Stimulated activated naive CD8-positive, alpha-beta T cell treated with anti-CD3 and anti-CD28 coated beads, Interleukin-15, Interleukin-2, amounts not matched to agents 100 U/mL and 50 U/mL, for 24 hours (primary cell): ENCODE measurements at places on chromosomes 11 and 22.

DNA sequence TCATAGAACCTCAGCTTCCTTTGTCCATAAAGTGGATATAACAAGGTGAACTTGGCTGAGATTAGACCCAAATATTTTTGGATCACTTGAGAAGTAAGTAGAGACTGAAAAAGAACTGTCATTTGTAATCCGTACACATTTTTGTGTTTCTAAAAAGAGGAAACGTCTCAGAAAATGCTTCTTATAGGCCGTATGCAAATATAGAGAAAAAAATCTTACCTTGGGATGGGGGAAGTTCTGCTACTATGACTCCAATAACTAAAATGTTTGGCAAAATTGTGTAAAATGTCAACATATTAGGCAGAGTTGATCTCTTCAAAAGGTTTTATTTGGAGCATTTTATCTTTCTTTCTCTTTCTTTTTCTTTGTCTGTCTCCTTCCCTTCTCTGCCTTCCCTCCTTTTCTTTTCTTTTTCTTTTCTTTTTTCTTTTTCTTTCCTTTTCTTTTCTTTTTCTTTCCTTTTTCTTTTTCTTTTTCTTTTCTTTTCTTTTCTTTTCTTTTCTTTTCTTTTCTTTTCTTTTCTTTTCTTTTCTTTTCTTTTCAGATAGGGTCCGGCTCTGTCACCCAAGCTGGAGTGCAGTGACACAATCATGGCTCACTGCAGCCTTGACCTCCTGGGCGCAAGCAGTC is 48.2 kb downstream of the ADM start:
- DNase-seq: no peak

DNA sequence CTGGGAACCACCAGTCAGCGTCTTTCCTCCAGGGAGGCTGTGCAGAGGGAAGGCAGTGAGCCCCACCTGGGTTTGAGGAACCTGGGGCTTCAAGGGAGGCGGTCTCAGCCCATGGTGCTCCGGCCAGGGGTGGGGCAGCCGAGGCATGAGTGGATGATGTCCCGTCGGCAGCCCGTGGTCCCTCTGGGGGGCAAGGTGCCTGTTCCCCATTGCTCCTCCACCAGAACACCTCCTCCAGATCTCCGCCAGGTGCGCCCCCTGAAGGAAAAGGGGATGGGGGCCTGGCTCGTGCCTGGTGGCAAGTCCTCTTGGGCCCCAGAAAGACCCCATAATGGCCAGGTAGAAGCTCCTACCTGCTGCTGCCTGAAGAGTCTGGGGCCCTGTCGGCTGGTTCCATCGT is 94.1 kb downstream of the KCNQ1 start:
- no peak for DNase-seq

DNA sequence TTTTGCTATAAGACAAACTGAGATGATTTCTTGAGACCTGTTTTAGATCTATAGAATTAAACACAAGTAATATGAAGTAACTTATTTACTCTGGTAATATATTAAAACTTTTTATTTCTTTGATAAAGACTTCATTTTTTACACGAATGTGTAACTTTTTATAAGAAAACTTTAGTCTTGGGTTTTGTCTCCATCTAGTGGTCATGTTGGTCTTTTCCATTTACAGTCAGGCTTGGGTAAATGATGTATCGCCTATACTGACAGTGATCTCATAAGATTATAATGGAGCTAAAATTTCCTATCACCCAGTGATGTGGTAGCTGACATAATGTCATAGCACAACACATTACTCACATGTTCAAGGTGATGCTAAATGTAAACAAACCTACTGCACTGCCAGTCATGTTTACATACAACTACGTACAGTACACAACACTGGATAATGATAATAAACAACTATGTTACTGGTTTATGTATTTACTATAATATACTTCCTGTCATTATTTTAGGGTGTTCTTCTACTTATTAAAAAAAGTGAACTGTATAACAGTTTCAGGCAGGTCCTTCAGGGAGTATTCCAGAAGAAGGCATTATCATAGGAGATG is 7.5 kb upstream of the C11orf97 start:
- no peak for DNase-seq

- DNase-seq: no peak
Measured at GRCh38 chr11:126104420-126104819, 41.8 kb upstream of the CDON start.

- DNase-seq: no peak
Measured at GRCh38 chr22:37639771-37640590, 512 bp downstream of the SH3BP1 start.

- DNase-seq: no peak
Measured at GRCh38 chr11:105297463-105297862, 157.9 kb upstream of the CARD18 start.

GRCh38 chr11:69470301-69470700 is 11.2 kb upstream of the LINC01488 start:
- DNase-seq: no peak

GRCh38 chr11:110031171-110031570 is 62.0 kb upstream of the ZC3H12C start:
- no peak for DNase-seq

DNA sequence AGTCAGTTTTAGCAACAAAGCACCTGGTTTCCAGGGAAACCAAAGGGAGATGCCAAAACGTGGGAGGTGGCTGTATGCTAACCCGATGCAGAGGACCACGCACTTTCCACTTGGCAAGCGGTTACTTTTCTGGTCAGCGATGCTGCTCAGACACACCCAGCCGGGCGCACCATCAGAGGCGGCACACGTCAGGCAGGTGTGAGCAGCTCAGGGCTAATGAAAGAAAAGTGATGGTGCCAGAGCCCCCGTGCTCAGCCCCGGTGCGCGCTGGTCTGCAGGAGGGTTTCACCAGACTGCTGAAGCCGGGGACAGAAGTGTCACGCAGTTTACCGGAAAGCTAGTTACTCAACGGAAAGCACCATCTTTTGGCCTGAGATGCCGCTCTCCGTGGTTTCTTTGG is 5.7 kb downstream of the LTO1 start:
- no peak for DNase-seq

DNA sequence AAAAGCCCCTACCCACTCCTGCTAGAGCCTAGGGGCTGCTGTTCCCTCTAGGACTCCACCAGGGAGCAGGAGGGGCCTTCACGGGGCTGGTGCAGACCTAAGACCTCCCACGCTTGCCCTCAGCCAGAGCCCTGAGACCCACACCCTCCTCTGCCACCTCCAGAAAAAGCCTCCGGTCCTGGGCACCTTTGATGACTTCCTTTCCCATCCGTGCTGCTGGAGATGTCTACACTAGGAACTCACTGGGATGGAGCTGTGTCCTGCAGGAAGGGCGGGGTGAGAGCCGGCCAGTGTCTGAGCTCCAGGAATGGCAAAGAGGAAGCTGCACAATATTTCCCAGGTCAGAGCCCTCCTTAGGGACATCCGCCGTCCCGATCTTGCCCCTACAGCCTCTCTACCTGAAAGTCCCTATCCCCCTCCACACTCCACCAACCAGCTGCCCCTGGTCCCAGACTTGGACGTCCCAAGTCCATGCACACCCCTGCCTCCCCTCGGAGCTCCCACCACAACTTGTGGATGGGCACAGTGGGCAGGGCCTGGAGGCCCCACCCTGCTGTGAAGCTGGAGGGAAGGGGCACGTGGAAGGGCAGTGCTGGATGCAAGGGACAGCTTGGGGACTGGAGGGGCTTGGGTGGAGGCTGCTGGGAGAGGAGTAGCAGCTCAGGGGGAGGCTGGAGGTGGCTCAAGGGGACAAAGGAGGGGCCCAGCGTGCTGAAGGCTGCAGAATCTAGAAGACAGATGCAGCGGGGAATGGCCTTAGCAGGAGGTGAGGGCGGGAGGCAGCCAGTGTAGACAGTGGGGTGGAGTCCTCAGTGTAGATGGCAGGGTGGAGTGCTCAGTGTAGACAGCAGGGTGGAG is 13.5 kb upstream of the LRP5 start:
- DNase-seq: no peak

DNA sequence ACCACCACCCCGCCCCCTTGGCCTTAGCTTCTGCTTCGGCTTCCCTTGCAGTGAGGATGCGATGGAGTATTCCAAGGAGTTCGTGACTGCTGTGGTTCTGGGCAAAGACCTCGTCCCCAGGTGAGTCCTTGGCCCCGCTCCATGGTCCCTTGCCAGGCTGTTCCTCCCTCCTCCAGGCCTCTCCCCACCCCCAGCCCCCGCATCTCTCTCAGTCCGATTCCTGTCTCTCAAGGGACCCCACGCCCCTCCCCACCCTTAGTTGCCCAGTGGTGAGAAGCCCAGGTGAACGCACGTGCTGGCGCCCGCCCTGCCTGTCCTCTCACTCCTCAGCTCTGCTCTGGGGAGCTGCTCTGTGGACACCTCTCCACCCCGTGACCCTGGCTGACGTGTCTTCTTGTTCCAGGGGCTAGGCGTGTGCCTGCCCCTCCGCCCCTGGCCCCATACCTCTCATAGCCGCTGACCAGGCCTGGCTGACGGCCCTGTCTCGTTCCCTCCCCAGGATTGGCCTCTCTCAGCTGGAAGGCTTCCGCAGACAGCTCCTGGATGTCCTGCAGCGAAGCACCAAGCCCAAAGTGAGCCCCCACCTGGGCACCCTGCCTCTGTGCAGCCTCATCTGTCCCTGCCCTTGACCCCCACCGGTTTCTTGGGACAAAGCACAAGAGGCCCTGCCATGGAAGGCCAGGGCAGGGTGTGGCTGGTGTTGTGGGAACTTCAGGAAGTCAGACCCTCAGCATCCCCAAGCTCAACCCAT is 14.6 kb upstream of the MYRF start:
- DNase-seq: no peak

DNA sequence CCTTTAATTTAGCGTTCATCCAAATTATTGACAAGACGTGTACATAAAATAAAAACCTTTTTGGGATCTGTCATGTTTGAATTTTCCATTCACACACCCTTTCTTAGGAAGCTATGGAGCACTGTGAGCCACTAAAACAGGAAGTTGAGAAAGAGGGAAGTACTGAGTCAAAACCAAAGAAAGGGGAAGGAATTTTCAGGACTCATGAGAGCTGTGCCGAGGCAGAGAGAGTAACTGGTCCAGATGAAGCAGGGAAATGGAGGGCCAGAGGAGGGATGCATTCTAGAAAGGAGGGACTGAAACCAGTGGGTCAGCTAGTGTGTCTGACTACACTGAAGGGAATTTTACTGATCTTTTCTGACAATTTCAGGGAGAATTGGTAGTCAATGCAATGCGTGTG is 24.9 kb downstream of the APLP2 start:
- no peak for DNase-seq

GRCh38 chr11:67117672-67118180 is 1.3 kb upstream of the KDM2A start:
- peak; percentile 63 for DNase-seq

- DNase-seq: no peak
Measured at GRCh38 chr11:35042224-35042623, 96.7 kb upstream of the CD44 start.

DNA sequence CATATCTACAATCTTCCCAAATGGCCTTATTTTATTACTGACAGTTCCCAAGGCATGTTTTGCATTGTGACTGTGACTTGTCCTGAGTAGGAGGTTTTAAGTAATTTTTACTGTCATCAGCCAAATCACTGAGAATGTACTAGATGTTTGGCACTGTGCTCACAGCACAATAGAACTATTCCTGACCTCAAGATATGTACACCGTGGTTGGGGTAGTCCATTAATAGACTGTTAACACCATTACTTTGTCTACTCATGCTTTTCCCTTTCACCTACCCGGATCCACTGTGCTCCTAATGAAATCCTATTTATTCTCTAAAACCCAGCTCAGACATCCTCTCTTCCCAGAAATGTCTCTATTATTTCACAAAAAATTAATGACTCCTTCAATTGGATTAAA is 168.7 kb upstream of the TENM4 start:
- no peak for DNase-seq

DNA sequence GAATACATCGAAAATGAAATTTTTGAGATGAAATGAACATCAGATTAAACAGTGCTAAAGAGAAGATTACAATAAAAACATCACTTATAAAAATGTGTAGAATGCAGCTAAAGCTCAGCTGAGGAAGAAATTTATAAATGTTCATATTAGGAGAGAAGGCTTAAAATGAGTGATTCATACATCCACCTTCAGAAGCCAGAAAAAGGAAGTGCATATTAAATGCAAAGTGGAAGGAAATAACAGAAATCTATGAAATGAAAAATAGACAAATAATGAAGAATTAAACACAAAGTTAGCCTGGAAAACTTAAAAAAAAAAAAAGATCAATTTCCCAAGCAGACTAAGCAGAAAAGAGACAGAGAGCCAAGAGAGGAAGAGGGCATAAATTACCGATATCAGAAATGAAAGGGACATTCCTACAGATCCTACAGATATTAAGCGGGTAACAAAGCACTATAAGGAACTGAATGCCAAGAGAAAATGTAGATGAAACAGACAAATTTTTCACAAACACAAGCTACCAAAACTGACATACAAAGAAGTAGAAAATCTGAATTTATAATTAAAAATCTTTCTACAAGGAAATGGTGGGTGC is 7.2 kb upstream of the MOB2 start:
- no peak for DNase-seq

- no peak for DNase-seq
Measured at GRCh38 chr11:15977116-15977515, 379.2 kb downstream of the SOX6 start.

- DNase-seq: no peak
Measured at GRCh38 chr11:72100462-72100861, 2.6 kb downstream of the LAMTOR1 start.

- DNase-seq: peak; percentile 50
Measured at GRCh38 chr11:5624489-5625279, at the start of gene TRIM34. TSS of gene TRIM34 (plus strand) at chr11:5625001. CDS start at chr11:5632332, 7,331 bp downstream.

DNA sequence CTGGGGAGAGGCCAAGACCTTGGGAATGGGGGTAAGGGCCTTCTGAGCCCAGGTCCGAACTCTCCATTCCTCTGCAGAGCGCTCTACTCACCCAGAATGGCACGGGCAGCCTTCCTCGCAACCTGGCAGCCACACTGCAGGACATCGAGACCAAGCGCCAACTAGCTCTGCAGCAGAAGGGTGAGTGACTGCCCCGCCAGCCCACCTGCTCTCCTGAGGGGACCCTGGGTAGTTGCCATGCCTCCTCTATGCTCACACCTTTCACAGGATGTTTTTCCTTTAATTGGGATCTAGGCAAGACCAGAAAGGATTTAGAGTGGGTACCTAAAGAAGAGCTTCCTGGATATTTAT is 35.5 kb downstream of the TREH start:
- DNase-seq: no peak

GRCh38 chr11:94139416-94139815 is 10.8 kb downstream of the PANX1 start:
- no peak for DNase-seq
